ENCODE measurements at places on chromosomes 1 and 21.

GRCh38 chr1:53462769-53463501, 3.7 kb downstream of the DMRTB1 start:
- DNase-seq = no peak

- DNase-seq = peak; percentile 60
Observed at GRCh38 chr1:2382621-2383361, 8.6 kb downstream of the MORN1 start.

- DNase-seq = no peak
Observed at GRCh38 chr1:117654493-117655219, 48.8 kb downstream of the TENT5C start.

DNA sequence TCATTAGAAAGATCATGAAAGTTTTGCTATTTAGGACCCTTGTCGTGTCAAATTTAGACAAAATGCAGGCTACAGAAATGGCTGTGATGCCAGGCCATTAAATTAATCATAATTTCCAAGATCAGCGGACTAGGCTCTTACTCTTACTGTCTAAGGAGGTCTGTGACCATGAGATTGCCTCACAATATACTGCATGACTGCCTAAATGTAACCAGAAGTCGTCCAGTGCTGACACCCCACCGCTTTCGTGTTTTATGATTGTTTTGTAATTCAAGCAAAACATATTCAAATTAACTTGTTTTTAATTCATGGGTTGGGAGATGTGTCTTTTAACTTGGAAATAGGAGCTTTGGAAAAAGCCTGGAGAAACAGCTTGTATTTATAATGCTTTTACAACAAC, 947.5 kb downstream of the BRINP3 start:
- no peak for DNase-seq

- no peak for DNase-seq
Observed at GRCh38 chr21:17514124-17514845, 1.4 kb downstream of the CXADR start.

- DNase-seq = no peak
Observed at GRCh38 chr1:170765712-170766330, 101.9 kb downstream of the PRRX1 start.

DNA sequence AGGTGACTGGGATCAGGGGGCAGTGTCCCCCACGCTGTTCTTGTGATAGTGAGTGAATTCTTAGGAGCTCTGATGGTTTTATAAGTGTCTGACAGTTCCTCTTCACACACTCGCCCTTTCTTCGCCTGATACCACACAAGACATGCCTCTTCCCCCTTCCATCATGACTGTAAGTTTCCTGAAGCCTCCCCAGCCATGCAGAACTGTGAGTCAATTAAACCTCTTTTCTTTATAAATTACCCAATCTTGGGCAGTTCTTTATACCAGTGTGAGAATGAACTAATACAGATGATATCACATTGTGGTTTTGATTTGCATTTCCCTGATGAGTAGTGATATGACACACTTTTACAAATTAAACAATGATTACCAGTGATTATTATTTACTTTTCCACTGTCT, 229.9 kb downstream of the AKT3 start:
- DNase-seq = peak; percentile 13

GRCh38 chr1:212760126-212760823, 31.3 kb downstream of the NSL1 start:
- DNase-seq = peak; percentile 83

- no peak for DNase-seq
Observed at GRCh38 chr1:155120253-155120652, 7.4 kb upstream of the EFNA1 start.

GRCh38 chr21:37226041-37226920, 40.9 kb downstream of the VPS26C start:
- no peak for DNase-seq

DNA sequence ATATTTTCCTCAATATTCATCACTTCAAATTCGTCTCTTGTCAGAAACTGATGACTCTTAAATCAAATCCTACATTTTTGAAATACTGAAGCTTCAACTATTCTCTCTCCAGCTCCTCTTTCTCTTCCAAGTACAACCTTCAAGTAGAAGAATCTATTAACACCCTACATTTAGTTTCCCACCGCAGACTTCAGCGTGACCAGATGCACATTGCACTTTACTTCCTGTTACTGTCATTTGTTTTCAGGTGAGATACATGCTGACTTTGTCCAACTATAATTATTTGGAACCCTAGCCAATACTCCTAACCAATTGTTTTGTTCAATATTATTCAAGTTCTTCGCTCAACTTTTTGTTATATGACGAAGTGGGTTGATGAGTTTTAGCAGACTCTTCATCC, 116.0 kb downstream of the MRPL39 start:
- DNase-seq = no peak

- no peak for DNase-seq
Observed at GRCh38 chr1:171966426-171967220, 125.3 kb downstream of the DNM3 start.
